ENCODE measurements at places on chromosomes 5 and 9.

GRCh38 chr5:73962801-73963425 lies 336.9 kb downstream of the ARHGEF28 start:
- no peak for DNase-seq

DNA sequence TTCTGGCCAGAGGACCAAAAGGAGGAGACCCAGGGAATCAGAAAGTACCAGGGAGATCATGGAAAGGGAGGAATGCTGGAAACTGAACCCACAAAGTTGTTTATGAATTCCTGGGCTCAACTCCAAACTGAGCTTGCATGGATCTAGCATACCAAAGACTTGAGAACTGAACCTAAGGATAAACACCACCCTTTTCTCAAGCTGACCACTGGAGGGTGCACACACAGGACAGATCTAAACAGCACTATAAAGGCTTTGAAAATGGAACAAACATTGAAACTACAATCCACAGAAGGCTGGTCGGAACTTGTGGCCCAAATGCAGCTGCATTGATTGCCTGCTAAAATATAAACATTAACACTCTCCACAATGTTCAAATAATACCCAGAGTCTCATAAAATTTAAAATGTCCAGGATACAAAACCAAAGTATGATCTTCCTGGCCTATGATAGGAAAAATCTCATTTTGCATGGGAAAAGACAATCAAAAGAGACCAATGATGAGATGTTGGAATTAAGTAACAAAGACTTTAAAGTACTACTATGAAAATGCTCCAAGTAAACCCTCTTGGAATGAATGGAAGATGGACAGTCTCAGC lies 15.6 kb upstream of the IRF1 start:
- peak; percentile 74 for DNase-seq

DNA sequence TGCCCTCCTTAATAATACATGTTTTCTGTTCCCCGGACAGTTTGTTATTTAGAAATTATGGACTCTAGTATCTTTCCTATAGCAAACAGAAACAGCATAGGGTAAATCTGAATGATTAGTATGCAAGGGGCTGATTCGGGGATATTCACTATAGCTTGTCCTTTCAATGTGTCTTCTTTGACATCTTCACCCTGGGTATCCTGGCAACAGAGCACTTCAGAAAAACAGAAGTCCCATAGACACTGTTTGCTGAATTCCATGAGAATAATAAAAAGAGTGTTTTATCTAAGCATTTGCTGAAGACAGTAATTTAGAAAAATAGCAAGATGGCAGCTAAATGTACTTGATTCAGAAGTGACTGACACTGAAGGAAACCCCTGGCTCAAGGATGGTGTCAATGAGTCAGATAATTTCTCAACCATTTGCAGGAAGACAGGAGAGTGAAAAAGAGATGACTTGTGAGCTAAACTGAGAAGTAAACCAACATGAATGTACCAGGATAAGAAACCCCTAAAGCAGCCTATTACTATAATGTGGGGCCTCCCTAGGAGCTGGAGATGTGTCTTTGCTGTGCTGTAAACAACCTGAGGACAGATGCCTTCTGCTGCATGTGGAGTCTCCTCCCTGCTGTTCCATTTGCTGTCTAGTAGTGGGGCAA lies 246.2 kb downstream of the MAN2A1 start:
- DNase-seq: no peak

DNA sequence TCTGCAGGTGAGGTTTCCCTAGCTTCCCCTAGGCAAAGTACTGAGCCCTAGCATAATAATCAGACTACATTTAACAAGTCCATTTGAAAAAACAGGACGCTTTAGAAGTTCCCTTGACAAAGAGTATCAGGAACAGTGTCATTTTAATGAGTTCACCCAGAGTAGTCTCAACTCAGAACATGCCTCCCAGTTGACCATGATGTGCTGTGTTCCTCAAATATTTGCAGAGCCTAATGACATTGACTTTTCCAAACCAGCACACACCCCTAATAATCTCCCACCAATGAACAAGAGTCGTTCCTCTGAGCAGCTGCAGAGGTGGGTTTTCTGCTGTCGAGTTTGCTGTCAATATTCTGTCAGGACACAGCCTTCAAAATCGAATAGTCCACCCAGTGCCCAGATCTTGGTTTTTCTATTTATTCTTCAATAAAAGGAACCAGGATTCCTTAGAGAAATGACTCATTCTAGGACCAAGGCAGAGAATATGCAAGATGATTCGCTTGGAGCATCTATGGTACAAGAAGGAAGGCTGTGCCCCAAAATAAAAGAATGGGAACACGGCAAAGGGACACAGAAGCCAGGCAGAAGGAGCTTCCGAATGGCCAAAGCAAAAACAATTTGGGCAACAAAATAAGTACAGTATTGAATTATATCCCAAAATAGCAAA lies 57.6 kb downstream of the OTULIN start:
- no peak for DNase-seq

DNA sequence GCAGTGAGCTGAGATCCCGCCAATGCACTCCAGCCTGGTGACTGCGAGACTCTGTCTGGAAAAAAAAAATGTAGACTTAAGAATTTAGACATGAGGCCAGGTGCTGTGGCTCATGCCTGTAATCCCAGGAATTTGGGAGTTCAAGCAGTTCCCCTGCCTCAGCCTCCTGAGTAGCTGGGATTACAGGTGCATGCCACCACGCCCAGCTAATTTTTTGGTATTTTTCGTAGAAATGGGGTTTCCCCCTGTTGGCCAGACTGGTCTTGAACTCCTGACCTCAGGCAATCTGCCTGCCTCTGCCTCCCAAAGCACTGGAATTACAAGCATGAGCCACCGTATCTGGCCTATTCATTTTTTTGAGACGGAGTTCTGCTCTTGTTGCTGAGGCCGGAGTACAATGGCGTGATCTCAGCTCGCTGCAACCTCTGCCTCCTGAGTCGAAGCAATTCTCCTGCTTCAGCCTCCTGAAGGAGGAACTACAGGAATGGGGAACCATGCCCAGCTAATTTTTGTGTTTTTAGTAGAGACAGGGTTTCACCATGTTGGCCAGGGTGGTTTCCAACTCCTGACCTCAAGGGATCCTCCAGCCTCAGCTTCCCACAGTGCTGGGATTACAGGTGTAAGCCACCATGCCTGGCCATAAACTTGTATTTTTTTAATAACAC lies 14.0 kb downstream of the DDX46 start:
- no peak for DNase-seq

DNA sequence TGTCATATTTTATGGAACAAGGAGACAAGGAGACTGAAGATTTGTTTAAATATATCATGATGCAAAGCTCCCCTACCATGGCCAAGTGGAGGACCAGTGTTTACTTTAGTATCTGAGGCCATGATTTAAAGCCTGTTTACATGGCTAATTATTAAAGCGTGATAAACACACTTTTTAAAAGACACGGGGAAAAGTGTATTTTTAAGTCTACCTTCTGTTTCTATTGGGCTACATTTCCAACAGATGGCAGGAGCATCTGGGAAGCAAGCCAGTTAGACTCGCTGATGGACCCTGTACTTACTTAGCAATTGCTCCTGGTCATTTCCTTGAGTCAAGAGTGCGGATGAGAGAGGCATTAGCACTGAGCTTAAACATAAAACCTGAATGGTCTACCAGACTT lies 480.3 kb upstream of the SEMA6A start:
- DNase-seq: no peak

DNA sequence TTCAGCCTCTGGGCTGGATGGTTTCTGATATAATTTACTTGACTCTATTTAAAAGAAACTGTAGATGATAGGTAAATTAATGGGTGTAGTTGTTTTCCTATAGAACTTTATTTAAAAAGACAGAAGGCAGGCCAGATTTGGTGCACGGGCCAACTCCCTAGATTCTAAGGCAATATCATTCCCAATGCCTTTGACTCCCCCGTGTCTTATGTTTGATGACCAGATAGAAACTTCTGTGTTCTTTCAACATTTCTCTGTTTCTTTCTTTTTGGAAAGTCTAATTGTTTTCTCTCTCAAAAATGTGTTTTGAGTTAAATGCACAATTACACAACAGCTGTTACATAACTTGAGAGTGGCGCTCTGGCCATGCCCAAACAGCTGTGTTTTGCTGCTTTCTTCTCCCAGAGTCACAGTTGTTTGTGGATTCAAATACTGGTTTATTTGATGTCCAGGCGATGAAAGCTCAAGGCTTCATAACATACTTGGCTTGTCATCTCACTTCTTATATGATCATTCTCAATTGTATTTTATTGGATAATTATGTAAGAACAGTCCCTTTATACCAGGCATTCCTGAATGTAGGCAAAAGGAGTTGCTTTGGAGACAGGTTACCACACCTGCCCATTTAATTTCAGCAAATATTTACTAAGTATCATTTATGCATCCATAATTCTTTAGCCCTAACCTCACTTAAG lies 1.7 kb upstream of the ALDH1A1 start:
- DNase-seq: no peak

DNA sequence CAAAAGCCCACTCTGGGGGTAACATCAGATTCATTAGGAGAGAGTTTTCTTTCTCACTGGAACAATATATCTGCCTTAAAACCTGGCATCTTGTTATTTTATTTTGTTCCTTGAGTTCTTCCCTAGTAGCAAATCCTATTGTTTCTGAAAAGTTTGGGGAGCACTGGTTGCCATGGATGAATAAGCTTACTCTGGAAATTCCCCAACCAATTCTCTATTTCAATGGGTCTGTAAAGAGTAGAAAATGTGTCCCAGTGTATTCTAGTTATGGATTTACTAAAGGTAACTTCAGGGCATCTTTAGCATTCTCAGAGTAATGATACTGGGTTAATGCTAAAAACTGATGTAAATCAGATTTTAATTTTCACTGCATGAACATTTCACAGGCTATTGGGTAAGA lies 94.2 kb upstream of the S1PR3 start:
- no peak for DNase-seq

DNA sequence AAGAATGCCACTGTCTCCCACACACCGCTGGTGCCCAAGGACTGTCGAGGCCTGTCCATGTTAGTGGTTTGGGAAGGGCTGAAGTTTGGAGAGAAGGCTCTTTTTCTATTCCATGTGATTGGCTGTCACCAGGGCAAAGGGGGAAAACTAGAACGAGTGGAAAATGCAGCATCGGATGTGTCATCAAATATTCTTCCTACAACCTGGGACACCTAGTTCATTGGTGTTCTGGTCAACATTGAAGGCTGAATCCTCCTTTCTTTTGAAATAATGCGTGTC lies 53.2 kb downstream of the PIK3R1 start:
- no peak for DNase-seq

DNA sequence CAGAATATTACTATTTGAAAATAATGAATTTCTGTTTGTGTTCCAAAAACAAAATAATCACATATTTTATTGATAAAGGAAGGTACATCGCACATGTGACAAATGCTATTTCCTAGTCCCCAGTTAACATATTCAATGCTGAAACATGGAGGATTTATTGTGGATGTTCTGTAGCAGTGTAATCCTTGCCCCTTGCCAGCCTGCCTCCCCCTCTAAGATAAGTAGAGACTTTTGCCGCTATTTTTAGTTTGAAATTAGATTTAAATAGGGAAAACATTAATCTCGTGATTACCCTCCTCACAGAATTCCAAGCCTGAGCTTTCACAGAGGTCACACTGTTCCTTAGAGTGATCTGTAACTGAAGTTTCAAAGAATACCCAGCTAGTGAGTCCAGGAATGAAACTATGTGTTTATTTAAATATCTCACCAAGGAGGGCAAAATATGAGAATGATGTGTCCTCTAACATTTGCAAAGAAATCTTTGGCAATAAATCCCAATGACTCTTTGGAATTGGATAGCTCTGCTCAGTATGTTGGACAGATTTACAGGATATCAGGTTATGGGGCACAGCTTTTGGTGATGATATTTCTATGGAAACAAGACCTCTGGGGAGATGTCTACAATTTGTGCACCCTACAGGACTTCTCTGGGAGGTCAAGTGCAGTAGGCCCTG lies 17.3 kb downstream of the CTXN3 start:
- no peak for DNase-seq

DNA sequence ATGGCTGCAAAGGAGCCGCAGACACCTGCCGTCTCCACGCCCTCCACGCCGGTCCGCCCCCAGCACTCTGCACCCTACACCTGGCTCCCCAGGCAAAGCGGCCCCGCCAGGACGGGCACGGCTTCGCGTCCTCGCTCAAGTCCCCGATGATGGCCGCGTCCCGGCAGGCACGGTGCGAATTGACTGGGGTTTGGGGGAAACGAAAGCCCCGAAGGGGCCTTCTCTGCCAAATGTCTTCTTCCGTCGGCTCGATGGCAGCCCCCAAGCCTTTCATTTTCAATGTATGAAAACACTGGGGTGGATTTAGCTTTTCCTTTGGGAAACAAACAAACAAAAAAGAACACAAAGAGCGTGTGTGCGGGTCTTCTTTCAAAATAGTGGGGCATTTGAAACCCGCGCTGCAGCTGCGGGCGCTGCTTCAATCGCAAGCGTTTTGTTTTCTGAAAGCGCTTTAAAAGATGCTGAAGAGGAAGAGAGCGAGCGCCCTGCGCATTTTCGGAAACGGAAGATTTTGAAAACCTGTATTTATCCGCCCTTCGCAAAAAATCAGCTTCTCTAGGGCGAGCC lies 160.0 kb downstream of the RMI1 start:
- DNase-seq: no peak

DNA sequence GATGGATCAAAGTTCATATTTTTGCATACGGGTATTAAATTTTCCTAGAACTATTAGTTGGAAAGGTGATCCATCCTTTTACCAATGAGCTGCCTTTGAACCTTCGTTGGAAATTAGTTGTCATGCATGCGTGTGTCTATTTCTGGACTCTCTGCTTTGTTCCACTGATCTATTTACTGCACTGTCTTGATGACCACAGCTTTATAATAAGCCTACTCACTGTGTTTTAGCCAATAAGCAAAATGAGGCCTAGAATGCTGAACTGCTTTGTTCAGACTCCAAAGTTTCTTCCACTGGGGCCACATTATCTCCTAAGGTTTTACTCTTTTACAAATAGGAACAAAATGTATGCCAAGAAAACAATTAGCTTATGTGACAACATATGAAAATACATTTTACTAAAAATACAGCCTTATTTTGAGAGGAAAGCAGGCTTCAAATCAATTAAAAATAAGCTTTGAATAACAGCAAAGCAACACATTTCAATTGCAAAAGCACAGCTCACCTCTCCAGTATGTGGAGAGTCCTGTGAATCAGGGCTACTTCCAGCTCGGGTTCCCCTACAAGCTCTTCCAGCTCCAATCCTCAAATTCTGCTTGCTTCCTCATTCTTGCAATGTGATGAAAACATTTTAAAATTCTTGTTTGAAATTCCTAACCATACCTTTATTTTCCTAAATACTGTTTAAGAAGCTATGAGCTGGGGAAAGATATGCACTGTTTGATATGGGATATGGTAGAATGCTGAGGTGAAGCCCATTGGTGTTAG lies 72.0 kb downstream of the RETREG1 start:
- no peak for DNase-seq

DNA sequence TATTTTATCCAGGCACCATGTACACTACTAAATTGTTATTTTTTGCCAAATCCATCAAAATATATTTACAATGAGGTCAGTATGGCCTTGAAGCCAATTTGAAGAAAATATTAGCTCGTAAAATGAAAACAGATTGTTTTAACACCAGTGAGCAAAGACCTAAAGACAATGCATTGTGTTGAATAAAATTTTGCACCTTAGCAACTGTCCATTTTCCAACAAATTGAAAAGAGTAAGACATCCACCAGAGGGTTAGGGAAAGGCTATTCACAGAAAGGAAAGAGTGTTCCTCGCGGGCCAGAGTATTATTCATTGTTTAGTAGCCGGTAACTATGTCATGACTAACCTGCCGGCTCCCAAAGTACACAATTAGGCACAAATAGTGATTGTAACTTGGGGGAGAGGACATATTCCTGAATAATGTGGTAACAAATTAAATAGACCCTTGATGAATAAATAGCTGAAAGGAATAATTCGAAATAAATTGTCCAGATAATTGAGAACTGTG lies 213.3 kb downstream of the DNAH5 start:
- no peak for DNase-seq

GRCh38 chr5:31554552-31554951 lies 22.5 kb downstream of the C5orf22 start:
- no peak for DNase-seq

Data from K562 (cell line).